ENCODE measurements at places on chromosomes 12 and 14. TPM values are rescaled to one million over a fixed set of nuclear protein-coding genes. Genes with fewer than 3 reads are reported as not detected.
A peak's percentile ranks its signal among the peaks of the same experiment; 100 is the strongest.

The KLHL33 gene
- 0.77 TPM for total RNA-seq

The PMEL gene
- 8.6 TPM for total RNA-seq

The RPL10L gene
- total RNA-seq = not detected

The HSPA2 gene
- 35.9 TPM for total RNA-seq

The FAM181A gene
- total RNA-seq = not detected

DNA sequence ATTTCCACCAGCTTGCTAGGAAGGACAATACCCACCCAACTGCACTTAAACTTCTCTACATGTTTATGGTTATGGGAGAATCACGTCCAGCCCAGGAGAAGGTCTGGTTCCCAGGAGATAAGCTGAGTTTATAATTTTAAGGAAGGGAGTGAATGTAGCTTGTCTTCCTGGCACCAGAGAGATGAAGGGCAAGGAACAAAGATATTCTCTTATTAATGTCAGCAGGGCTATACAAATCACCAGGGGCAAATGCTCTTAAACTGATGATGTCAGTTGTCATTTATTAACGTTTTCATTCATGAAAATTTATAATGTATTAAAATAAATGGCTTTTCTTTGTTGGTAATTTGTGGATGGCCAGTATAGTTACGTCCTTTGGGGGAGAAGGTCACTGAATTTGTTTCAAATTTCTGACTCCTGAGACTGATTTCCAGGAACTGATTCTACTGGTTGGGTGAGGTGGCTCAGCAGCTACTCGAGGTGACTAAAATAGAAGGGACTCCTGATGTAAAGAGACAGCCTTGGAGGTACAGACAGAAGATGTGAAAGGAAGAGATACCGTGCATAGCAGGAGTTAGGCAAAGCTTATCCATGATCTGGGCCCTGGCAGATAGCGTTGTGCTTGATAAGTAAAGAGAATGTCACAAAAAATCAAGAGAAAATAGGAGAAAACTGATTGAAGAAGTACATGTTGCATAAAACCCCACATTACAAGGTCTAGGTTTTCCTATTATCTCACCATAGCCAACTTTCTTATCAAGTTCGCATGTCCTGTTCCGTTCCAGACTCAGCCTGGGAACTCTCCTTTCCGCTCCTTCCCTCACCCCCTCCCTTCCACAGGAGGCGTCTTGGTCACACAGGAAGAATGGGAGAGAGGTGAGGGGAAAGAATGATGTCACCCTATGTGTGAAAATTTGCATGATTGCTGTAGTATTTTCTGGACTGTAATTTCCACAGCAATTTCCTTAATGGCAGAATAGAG lies 367.1 kb upstream of the FAR2 start:
- DNase-seq = no peak
- H3K27ac ChIP-seq = no peak overlapping the region
- H3K27me3 ChIP-seq = no peaks in the 10 kb centered on the region
- no peaks in the 10 kb centered on the region for H3K36me3 ChIP-seq
- no peaks in the 10 kb centered on the region for H3K4me1 ChIP-seq
- H3K4me3 ChIP-seq = no peak overlapping the region

DNA sequence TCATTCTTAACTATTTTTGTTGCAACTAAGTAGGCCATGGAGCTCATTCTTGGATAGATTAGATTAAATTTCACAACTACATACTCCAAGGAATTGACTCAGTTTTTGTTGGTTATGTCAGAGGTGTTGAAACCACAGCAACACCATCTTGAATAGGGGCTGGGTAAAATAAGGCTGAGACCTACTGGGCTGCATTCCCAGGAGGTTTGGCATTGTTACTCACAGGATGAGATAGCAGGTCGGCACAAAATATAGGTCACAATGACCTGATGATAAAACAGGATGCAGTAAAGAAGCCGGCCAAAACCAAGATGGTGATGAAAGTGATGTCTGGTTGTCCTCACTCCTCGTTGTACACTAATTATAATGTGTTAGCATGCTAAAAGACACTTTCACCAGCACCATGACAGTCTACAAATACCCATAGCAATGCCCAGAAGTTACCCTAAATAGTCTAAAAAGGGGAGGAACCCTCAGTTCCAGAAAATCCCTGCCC lies 20.9 kb downstream of the DMAC2L start:
- no peaks in the 10 kb centered on the region for H3K36me3 ChIP-seq
- no peak for DNase-seq
- peaks cover 3% of the 10 kb centered on the region for H3K4me1 ChIP-seq
- H3K4me3 ChIP-seq = no peak overlapping the region

GRCh38 chr12:40834321-40834720 lies 142.1 kb downstream of the CNTN1 start:
- no peak overlapping the region for H3K27ac ChIP-seq
- H3K4me3 ChIP-seq = no peak overlapping the region
- DNase-seq = no peak
- no peaks in the 10 kb centered on the region for H3K36me3 ChIP-seq

DNA sequence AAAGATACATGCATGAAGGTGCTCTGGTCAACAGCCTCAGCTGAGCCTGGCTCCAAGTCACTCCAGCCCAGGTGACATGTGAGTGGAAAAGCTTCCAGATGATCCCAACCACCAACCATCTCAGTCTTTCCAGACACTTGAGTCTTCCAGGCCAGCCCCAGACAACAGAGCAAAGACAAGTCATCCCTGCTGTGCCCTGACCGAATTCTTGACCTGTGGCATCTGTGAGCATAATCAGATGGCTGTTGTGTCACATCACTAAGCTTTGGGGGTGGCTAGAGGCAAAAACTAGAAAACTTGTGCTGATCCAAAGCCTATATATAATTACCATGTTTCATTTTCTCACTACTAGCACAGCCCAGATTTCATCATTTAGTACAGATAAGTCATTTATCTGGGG lies 50.8 kb upstream of the ISM2 start:
- no peak overlapping the region for H3K27ac ChIP-seq
- DNase-seq = no peak
- H3K36me3 ChIP-seq = no peaks in the 10 kb centered on the region
- no peaks in the 10 kb centered on the region for H3K27me3 ChIP-seq

DNA sequence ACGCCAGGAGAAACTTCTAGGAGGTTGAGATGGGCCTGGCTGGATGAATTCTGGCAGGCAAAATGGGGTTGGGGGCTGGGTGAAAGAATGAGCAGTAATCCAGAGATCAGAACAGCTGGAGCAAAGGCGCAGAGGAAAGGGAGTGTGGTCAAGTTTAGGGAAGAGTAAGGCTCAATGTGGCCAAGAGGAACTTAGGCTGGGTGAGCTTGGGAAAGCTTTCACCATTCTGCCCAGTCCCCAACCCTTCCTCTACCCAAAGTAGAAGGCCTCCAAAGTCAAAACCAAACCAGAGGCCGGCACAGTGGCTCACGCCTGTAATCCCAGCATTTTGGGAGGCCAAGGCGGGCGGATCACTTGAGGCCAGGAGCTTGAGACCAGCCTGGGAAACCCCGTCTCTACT lies 10.2 kb upstream of the RABGGTA start:
- no peak for DNase-seq
- no peaks in the 10 kb centered on the region for H3K4me1 ChIP-seq
- H3K27me3 ChIP-seq = no peaks in the 10 kb centered on the region
- H3K27ac ChIP-seq = no peak overlapping the region
- no peak overlapping the region for H3K4me3 ChIP-seq
- H3K36me3 ChIP-seq = no peaks in the 10 kb centered on the region

DNA sequence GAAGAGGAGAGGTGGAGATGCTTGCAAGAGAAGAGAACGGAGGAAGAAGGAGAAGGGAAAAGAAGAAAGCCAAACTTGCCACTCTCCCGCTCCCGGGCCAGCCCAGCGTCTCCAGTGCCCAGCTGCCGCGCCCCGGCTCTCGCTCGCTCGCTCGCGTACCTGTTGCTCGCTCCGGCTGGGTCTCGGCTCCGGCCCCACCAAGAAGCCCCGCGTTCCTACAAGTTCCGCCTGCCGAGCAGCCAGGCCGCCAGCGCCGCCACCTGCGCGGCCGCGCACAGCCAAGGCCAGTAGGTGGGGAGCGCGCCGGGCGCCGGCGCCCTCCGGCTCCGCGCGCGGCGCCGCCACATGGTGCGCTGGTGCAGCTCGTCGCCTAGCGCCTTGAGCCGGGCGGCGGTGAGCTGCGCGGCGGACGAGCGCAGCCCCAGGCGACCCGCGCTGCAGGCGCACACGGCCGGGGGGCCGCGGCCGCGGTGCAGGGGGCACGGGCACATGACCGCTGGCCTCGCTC lies 370 bp downstream of the HRK start:
- peaks cover 18% of the 10 kb centered on the region for H3K4me1 ChIP-seq
- peak overlapping the region; percentile 14 for H3K4me3 ChIP-seq
- DNase-seq = no peak
- H3K36me3 ChIP-seq = no peaks in the 10 kb centered on the region

- no peak overlapping the region for H3K4me3 ChIP-seq
- peaks cover 11% of the 10 kb centered on the region for H3K4me1 ChIP-seq
- no peaks in the 10 kb centered on the region for H3K36me3 ChIP-seq
- H3K27me3 ChIP-seq = no peaks in the 10 kb centered on the region
- DNase-seq = peak; percentile 15
- H3K27ac ChIP-seq = no peak overlapping the region
These were observed 120.1 kb upstream of the MAX start for GRCh38 chr14:65222440-65222858.

GRCh38 chr14:24853446-24853845 lies 196.5 kb downstream of the STXBP6 start:
- no peaks in the 10 kb centered on the region for H3K36me3 ChIP-seq
- H3K4me1 ChIP-seq = no peaks in the 10 kb centered on the region
- no peaks in the 10 kb centered on the region for H3K27me3 ChIP-seq
- H3K27ac ChIP-seq = no peak overlapping the region

DNA sequence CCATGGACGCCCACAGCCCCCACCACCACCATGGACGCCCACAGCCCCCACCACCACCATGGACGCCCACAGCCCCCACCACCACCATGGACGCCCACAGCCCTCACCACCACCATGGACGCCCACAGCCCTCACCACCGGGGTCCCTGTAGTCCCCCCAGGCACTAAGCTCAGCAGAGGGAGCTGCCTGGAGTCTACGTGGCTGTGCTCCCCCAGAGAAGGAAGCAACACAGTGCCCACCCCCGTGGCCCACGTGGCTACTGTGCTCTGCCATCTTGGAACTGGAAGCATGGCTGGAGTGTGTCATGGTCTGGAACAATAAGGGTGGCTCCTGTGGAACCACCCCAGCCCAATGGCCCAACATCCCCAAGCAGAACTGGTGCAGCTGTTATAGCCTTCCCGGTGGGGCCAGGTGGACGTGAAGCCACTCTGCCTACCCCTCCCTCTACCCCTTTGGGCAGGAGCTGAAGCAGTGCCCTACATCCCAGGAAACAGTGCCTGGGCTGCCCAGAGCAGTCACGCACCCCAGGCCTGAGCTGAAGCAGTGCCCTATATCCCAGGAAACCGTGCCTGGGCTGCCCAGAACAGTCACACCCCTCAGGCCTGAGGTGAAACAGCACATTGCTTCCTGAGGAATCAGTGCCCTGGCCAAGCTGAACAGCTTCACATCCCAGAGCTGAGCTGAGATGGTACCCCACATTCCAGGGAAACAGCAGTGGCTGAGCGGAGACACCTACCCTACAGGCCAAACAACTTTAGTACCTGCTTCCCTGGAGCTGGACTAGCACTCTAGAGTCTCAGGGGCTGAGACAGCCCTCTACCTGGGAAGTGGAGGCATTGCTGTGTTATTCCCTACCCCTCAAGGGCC lies 9.0 kb upstream of the SFSWAP start:
- no peaks in the 10 kb centered on the region for H3K4me1 ChIP-seq
- no peak for DNase-seq
- no peak overlapping the region for H3K27ac ChIP-seq
- no peaks in the 10 kb centered on the region for H3K27me3 ChIP-seq
- H3K4me3 ChIP-seq = no peak overlapping the region

DNA sequence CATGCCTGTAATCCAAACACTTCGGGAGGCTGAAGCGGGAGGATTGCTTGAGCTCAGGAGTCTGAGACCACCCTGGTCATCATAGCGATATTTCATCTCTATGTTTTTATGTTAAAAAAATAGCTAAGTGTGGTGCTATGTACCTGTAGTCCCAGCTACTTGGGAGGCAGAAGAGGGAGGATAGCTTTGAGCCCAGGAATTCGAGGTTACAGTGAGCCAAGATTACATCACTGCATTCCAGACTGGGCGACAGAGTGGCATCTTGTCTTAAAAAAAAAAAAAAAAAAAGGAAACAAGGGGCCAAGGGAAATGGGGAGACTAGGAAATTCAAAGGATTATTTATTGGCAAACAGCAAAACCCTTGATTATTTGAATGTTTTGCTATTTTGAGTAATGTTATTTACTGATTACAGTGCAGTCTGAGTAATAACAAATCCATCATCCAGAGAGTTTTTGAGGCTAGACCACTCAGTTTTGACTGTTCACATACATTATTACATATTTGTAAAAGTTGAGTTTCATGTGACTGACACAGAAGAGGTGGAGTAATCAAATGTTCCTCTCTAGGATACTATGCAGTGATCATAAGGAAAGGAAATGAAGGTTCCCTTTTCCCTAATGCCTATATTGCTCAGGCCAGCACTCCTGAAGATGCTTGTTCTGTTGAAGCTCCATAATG lies 40.8 kb downstream of the PRKCH start:
- peaks cover 3% of the 10 kb centered on the region for H3K4me1 ChIP-seq
- no peak for DNase-seq
- H3K4me3 ChIP-seq = no peak overlapping the region

DNA sequence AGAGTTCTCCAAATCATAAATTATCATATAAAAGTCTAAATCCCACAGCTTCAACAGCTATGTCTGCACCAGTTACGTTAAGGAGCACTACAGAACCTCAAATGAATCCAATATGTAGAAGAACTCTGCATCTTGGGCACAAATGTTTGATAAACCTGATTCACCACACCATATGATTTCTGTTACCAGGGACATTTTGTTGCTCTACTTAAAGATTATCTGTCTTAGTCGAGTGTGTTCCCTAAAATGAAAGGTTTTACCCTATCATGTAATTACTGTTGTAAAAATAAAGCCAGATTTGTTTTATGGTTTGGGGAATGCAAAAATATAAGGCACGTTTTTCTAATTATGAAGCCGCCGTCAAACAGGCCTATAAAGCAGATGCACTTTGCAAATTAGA lies 363.1 kb downstream of the EGLN3 start:
- H3K4me1 ChIP-seq = no peaks in the 10 kb centered on the region
- no peaks in the 10 kb centered on the region for H3K36me3 ChIP-seq
- DNase-seq = no peak
- H3K27me3 ChIP-seq = no peaks in the 10 kb centered on the region

GRCh38 chr14:91509083-91509877 lies 830 bp downstream of the PPP4R3A start:
- H3K4me1 ChIP-seq = peaks cover 4% of the 10 kb centered on the region
- no peaks in the 10 kb centered on the region for H3K36me3 ChIP-seq
- peak overlapping the region; percentile 98 for H3K27ac ChIP-seq
- H3K4me3 ChIP-seq = peak overlapping the region; percentile 98
- no peaks in the 10 kb centered on the region for H3K27me3 ChIP-seq

DNA sequence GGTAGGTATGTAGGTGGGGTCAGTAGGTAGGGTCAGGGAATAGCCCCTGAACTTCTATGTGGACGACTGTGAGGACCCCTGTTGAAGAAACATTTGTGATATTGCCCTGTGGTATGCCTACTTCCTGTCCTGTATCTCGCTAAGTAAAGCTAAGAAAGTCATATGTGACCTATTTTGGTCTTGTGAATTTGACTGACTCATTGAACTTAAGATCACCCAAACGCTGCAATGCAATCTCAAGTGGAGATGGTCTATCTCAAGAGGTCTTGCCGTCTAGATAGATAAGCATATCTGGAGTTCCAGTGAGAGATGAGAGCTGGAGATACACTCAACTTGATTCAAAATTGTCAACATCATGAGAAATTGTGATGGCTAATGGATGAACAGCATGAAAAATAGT lies 73.8 kb downstream of the TRAFD1 start:
- H3K36me3 ChIP-seq = no peaks in the 10 kb centered on the region
- H3K27ac ChIP-seq = no peak overlapping the region
- no peaks in the 10 kb centered on the region for H3K4me1 ChIP-seq
- no peaks in the 10 kb centered on the region for H3K27me3 ChIP-seq
- no peak for DNase-seq
